ENCODE measurements at places on chromosomes 7 and 10.

DNA sequence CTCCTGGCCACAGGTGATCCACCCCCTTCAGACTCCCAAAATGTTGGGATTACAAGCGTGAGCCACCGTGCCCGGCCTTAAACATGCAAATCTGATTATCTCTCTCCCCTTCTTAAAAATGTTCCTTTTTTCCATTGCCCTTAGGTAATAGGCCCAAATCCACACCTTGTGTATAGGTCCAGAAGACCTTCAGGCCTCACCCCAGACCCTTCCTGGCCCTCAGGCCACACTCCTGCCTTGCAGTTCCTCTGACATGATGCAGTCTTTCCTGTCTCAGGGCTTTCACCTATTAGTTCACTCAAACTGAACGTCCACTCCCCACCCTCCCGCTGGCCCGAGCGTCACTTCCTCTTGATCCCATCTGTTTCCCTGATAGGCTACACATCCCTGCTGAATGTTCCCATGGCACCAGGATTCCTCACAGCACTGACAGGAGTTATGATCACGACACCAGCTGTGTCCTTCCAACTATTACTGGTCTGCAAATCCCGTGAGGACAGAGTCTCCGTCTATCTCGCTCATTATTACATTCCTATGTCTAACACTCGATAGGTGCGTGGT, 46.4 kb downstream of the DENND2A start:
- DNase-seq, result no peak

GRCh38 chr10:120424198-120424464, 32.9 kb upstream of the PLPP4 start:
- DNase-seq, result no peak

- DNase-seq, result no peak
These were observed 385.1 kb upstream of the MKI67 start for GRCh38 chr10:128511284-128511683.

DNA sequence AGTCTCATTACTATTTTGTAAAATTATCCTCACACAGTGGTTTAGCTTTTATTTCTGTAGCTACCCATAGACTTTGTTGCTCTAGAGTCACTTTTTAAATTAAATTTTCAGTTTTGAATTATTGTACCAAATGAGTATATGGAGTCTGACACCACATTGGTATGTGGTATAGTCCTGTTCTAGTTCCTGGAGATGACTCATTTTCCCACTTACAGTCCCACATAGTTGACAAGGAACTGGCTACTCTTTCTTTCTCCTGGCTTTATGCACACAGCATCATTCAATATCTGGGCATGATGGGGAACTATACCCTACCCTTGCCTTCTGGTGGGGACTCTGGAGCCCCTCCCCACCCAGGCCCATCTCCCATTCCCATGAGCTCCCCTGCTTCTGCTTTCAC, 92.6 kb upstream of the RAB11FIP2 start:
- no peak for DNase-seq

DNA sequence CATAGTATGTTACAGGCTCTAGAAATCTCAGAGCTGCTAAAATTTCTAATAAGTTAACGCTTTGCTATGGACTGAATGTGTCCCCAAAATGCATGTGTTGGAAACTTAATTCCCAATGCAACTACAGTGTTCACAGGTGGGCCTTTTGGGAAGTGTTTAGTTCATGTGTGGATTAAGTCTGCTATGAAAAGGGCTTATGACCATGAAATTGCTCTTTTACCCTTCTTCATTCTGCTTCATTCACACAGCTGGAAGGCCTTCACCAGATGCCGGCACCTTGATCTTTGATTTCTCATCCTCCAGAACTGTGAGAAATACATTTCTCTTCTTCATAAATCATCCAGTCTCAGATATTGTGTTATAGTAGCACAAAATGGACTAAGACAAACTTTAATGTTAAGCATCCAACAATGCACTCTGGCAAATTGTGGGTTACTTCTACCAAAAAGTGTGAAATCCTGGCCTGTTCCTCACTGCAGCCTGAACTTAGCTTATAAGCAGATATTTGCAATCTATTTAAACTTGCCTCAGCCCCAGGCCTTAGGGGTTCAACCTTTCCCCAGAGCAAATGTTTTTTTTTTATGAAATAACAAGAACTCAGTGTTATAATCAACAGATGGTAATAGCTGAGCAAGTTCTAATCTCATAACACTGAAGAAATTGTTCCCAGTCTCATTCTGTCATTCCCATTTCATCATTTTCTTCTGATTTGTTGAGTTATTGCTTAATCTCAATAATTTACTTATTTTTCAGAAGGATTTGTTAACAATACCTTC, 523.6 kb downstream of the KIF20B start:
- DNase-seq, result no peak

GRCh38 chr7:20352573-20353306, 22.0 kb downstream of the ITGB8 start:
- DNase-seq, result no peak

- DNase-seq, result peak; percentile 25
These were observed 97.7 kb downstream of the SH3PXD2A start for GRCh38 chr10:103757531-103758293.

DNA sequence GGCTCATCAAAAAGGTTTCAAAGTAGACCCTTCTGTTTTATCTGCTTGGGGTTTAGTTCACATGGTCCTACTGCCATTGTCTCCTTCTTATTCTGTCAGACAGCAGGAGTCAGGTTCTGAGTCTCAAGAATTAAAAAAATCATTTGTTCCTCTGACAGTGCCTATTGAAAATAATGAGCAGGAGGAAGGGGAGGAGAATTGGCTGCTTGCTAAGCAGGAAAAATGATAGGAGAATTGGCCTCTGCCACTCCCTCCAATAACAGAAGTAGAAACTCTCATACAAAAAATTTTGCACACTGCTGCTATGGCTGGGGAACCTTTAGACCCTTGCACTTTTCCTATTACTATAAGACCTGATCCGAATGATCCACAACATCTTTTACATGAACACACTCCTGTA, 35.7 kb downstream of the OR13A1 start:
- DNase-seq, result no peak

DNA sequence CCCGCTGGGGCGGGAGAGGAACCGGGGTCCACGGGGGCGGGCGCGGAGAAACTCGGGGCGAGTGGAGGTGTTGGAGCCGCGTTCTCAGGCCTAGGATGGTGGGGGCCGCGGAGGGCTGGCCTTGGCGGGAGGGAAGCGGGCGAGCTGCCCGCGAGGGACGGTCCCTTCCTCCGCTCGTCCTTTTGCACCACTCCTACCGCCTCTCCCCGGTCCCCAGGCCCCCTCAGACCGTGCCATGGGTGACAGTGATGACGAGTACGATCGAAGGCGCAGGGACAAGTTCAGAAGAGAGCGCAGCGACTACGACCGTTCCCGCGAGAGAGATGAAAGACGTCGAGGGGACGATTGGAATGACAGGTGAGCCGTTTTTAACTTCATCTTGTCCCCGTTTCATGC, 451 bp downstream of the SRRT start:
- DNase-seq, result no peak

GRCh38 chr10:74189999-74190421, 39.0 kb downstream of the ADK start:
- DNase-seq, result no peak

DNA sequence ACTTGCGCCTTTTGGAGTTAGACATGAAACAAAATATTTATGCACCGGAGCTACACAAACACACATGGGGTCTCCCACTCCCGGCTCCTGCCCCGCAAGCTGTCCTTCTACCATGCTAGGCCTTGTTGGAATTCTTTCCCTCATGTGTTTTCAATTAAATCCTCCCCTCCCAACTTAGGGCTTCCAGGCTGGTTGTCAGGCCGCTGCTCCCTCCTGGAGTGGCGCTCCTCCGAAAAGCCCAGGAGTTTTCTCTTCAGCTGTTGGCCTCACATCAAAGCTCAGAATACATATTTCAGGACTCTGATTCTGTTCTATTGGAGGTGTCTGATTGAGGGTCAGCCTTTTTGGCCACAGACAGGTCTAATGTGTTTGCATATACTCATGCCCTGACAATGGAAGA, 113.3 kb downstream of the FANK1 start:
- no peak for DNase-seq

GRCh38 chr7:39656415-39656814, 33.0 kb downstream of the RALA start:
- DNase-seq, result no peak

DNA sequence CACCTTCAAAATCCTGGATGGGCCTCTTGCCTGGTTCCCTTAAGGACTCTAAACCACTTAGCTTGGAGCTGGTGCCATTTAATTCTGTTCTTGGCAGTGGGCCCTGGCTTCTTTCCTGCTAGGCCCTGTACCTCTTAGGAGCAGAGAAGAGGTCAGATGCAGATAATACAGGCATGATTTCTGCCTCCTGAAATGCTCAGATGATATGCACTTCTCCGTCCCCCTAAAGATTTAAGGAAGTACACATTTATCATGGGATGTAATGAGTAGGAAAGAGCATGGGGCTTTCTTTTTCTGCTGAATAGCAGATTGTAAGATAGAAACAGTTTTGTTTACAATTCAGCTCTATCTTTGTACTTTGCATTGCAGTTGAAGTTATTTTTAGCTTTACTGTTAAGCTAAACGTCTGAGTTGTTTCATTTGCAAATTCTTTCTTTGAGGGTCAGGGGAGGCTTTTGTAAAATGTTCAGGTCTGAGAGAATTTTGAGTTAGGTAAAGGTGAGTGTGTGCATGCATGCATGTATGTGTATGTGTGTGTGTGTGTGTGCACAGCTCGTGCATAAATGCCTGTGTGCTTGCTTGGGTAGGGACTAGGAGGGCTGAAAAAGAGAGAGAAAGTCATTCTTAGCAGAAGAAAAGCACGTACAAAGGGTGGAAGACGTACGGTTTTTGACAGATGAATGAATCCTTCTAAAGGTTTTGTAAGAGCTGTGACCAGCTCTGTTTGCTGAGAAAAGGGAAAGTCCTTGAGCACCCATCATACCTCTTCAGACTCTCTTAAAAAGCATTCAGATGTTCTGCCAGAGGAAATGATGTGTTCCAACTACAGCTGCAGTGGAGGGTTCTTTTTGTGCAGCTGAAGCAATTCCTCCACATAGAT, 364.2 kb downstream of the AUTS2 start:
- no peak for DNase-seq

GRCh38 chr10:63429281-63429680, 36.5 kb downstream of the JMJD1C start:
- DNase-seq, result no peak

DNA sequence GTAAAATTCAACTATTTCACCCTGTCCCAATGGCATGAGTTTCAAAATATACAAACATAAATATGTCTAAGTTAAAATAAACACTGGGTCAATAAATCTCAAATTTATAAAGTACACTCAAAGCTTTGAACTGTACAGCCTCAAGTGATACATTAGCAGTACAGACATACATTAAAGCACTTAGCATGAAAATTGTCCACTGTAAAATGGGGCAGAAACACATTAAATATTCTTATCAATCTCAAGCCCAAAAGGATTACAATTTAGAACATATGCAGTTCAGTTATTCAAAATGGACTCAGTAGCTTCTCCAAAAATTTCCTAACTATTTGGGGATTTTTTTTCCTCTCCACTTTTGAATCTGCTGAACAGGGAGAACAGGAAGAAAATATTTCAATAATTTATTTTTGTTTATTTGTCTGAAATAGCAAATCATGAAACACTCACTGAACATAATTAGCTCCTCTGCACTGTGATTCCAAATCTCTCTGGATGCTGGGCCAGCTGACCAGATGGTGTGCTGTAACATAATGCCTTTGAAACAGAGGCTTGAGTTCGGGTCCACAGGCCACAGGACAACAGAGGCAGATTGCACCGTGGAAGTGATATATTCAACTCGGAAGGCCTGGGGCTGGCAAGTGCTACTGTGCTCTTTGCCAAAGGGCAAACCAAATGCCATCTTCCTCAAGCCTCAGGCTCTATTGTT, 248.9 kb upstream of the LRRN3 start:
- no peak for DNase-seq

- no peak for DNase-seq
These were observed 591.1 kb downstream of the PTPRN2 start for GRCh38 chr7:157996359-157997079.

GRCh38 chr7:137441451-137441850, 97.9 kb upstream of the PTN start:
- DNase-seq, result no peak

GRCh38 chr10:118911363-118911762, 118.2 kb upstream of the NANOS1 start:
- DNase-seq, result no peak

DNA sequence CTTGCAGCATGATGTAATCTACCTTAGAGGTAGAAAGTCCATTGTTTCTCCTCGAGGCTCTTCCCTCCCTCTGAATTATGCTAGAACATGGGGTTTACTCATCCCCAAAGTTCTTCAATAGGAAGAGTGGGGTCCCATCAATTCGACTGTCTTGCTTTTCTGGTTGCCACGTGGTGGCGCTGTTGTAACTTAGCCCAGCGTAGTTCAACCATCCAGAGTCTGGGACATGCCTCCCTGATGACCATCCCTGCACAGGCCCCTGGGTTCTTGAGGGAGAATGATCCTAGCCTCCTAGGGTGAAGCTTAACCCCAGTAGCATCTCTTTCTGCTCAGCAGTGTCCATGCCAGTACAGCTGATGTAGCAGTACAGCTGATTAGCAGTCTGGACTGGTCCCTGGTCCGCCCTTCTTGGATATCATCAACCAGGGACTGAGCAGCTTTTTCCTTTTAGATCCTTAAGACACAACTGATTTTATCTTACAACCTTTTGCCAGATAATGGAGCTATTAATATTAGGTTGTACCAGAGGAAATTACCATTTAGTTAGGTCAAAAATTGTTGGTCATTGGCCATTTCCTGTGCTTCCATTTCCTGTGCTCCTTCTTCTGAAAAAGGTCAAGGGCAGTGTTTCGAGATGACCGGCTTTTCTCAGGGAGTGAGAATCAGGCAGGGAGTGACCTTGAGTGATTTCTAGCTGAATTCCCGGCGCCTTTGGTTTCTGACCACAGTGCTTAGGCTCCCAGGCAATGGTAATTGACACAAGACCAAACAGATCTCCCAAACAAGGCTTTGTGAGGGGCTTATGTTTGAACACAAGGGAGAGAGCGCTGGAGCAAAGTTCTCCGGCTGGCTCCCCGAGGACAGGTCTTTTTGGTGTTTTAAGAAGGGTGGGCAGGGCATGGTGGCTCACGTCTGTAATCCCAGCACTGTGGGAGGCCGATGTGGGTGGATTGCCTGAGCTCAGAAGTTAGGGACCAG, 65.4 kb downstream of the TACC2 start:
- DNase-seq, result no peak

DNA sequence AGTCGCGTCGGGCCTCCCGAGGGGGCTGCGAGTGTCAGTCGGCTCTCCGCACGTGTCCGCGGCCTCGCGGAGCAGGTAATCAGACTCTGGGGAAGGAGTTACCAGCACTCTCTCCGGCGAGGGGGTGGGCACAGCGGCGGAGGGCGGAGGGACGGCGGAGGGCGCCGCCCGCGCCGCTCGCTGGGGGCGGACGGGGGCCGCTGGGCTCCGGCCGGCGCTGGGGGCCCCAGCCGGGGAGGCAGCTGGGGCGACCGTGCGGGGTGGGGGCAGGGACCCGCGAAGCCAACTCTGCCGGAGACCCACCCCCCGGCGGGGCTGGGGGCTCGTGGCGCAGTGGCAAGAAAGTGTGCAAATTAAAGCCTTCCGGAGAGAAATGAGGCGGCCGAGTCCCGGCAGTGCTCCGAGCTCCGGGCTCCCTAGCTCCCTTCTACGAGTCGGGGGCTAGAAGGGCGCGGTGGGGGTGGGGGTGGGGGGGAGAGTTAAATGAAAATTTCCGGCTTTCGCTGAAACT, at the start of gene CDK6:
Gene CDK6, minus strand, starts transcription at position 85 of the 511 bp plus-strand sequence. CDS start 3,250 bp downstream, outside the sequence.
- DNase-seq, result peak; percentile 33

- DNase-seq, result no peak
These were observed 39.4 kb downstream of the BTRC start for GRCh38 chr10:101393378-101393777.

GRCh38 chr10:132685101-132685891, 100.7 kb downstream of the NKX6-2 start:
- DNase-seq, result no peak

All from stimulated activated CD8-positive, alpha-beta memory T cell treated with anti-CD3 and anti-CD28 coated beads, Interleukin-7, amount 100 ng/mL, for 1 hour (primary cell).